ENCODE measurements at places on chromosomes 13 and 19.

DNA sequence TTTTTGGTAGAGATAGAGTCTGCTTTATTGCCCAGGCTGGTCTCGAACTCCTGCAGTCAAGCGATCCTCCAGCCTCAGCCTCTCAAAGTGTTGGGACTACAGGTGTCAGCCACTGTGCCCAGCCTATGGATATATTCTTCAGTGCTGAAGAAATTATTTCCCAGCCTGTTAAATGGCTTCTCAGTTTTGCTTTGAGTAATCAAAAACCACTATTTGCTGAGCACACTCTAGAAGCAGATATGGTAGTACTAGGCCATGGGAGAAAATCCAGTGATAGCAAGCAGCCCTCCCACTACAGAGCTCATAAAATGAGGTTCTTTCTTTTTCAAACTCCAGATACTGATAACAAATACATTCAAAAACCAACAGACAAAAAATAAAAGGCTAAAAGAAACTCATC lies 80.6 kb upstream of the CLDN10 start:
- DNase-seq = no peak

DNA sequence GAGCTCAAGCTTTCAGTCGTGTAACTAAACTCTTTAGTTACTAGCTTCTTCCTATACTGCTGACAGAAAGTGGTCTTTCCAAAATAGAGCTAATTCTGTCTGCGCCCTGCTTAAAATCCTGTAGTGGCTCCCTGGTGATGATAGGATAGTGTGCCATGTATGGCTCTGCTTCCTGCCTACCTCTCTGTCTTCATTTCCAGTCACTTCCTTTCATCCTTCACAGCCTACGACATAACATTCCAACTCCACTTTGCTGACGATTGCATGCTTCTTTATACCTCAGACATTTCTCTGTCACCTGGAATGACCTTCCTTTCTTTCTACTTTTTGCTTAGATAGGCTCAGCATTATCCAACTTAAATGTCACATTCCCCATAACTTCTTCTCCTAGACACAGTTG lies 190.8 kb downstream of the MAB21L1 start:
- no peak for DNase-seq

DNA sequence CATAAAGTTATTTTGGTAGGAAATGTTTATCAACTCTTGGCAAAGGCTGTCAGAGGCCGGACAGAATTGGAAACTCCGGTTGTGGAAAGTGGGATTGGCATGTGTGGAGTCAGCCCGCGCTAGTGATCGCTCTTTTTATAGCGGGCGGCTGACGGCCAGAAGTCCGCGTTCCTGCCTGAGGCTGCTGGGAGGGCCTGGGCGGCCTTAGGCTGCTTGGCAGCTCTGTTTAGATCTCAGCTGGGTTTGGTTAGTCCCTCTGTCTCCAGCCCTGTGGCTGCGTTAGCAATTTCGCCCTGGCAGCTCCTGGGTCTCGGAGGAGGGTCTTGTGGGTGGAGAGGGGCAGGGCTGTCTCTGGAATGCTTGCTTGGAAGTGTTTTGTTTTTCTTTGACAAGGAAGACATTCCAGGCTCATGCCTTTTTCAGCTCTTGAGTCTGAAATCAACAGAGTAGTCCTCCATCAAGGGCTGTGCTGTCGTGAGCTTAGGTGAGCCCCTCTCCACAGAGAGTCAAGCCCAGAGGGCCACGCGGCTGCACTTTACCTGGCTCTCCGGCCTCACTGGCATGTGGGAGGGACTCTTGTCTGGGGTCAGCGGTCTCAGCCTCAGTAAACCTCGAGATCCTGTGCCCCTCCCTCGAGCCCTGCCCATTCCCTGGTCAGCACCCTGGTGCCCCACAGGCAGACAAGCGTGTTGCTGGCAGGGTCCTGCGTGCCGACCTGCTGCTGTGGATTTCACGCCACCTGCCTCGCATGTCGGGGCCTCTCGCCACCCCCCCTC lies 22.5 kb downstream of the DOT1L start:
- DNase-seq = no peak

DNA sequence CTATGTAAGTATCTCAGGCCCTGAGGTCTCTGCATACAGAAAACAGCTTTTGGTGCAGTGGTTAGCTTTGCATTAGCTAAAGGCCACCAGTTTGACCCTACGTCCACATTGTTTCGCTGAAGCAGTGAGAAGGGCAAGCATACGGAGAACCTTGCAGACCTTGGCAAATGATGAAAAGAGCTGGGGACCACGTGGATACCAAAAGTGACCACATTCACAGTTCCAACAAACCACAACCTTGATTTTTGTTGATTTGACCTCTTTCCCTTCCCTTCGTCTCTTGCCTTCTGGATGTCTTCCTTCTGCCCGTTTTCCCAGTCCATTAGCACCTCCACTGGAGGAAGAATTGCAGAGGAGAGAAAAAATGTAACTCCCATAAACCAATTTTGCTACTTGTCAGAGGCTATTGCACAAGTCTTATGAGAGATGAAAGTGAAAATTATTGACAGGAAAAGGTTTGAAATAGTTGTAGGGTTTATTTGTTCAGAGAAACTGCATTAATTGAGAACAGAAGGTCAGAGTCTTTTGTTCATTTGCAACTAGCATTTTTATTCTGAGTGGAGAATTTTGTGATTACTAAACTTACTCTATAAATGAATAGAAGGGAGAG lies 293.9 kb upstream of the HTR2A start:
- no peak for DNase-seq

GRCh38 chr13:29954082-29955028 lies 103.9 kb upstream of the UBL3 start:
- DNase-seq = no peak

DNA sequence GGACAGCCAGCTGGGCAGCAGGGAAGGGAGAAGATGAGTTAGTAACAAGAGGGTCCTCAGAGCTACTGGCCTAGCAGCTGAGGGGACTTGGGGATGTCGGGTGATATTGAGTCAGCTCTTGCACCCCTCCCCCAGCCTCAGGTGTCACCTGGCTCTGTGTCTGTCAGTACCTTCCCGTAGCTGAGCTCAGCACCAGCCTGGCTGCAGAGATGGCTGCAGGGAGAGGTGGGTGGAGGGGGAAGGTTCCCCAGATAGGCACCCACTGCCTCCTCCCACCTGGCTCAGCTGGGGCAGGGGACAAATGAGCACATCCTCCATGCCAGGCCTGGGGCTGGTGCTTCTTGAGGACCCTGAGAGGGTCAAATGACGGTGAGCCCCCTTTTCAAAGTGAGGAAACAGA lies 6.8 kb upstream of the KPTN start:
- DNase-seq = no peak

DNA sequence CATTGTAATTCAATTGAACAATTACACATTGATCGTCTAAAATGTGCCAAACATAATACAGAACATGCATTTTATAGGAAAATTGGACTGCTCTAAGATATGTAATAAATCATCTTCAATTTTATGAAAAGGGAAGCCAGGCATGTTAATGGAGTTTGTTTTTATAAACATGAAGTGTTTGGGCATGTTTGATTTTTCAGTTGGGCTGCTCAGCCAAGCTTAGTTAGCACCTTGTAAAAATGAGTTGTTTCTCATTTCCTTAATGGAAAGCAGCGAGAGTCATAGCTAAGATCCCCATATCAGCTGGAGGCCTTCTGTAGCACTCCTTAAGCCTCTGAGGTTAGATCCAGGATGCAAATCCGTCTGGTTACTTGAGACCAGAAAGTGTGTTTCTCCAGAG lies 422.3 kb downstream of the SPRY2 start:
- DNase-seq = no peak

GRCh38 chr19:36527341-36527740 lies 730 bp downstream of the ZNF260 start:
- no peak for DNase-seq

All from epithelial cell of proximal tubule (primary cell).